ENCODE measurements at places on chromosomes 7 and 10.

DNA sequence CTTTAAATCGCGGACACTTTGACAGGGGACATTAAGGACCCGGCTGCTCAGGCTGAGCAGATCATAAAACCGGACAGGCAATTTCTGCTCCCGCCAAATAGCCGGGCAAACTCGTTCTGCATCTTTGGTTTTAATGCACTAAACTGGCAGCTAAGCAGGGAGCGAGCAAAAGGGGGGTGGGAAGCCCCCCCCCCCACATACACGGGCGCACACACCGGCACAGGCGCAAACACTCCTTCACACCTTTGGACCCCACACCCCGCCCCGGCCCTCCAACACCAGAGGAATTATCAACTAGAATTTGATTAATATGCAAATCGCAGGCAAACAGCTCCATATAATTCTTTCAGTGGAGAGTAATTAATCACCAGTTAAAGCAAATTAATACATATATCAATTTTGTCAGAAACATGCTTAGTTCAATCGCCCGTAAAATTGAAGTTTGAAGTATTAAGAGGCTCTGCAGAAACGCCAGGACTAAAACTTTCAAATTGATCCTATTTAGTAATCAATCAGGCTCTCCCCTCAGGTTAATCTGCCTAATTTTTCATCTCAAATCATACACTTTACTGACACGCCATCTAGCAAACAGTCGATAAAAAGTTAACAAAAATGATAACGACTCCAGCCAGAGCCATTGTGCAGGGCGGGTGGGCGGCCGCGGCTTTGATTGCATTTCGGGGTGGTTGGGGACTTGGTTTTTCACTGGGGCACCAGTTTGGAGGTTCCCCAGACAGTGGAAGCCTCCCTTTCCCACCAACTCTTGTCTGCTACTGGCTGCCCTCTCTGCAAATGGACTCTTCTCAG, 9.9 kb downstream of the LBX1 start:
- no peak for DNase-seq

- peak; percentile 16 for DNase-seq
These were observed 609 bp downstream of the SGPL1 start for GRCh38 chr10:70816220-70816894.

GRCh38 chr7:18399436-18400235, 95.9 kb upstream of the HDAC9 start:
- DNase-seq: no peak

GRCh38 chr7:42478717-42479116, 241.7 kb upstream of the GLI3 start:
- no peak for DNase-seq

GRCh38 chr10:132538031-132538789, 623 bp downstream of the INPP5A start:
- no peak for DNase-seq

DNA sequence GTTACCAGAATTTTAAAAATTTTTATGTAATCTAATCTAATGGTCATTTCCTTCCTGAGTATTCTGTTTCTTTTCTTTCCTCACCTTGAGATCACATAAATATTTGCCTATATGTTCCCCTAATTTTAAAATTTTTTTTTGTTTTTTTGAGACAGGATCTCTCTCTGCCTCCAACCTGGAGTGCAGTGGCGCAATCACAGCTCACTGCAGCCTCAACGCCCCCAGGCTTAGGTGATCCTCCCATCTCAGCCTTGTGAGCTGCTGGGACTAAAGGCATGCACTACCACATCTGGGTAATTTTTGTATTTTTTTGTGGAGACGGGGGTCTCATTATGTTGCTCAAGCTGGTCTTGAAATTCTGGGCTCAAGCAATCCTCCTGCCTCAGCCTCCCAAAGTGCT, 4.1 kb upstream of the PROSER2 start:
- DNase-seq: no peak

- no peak for DNase-seq
These were observed 34.7 kb upstream of the SLC35B4 start for GRCh38 chr7:134351424-134351823.

GRCh38 chr10:101132636-101133473, 1.8 kb downstream of the TLX1 start:
- DNase-seq: no peak

DNA sequence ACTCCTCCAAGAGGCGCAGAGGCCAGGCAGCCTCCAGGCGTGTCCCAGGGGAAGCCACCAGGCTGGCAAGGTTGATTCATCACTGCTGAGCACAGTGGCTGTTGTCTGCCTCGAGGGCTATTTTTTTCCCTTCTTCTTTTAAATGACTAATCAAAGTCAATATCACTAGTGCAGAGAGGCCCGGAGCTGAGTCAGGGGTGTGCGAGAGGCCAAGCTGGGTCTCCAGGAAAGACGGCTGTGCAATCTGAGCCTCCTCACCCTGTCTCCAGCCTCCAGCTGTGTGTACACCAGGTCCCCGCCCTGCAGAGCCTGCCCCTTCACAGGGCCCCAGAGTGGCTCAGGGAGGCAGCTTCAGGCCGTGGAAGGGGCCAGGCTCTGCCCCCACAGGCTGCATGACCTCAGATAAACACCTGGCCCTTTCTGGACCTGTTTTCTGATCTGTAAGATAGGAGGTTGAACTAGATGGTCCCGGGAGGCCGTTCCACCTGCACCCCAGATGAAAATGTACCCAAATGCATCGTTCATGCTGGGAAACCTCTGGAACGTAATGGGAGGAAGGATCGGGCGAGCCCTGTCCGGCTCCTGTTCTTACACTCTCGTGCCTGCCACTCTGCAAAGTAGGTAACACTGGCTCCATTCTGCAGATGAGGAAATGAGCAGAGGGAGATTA, 3.7 kb downstream of the STX1A start:
- peak; percentile 26 for DNase-seq

All from NCI-H446 treated with DMSO at 0.1 percent for 48 hours (cell line).